Hematopoietic multipotent progenitor cell treated with erythropoietin and hydrocortisone succinate and interleukin-3 and kit ligand, for 17 days (in vitro differentiated cells): ENCODE measurements at places on chromosomes 7 and 10.
A peak's percentile ranks its signal among the peaks of the same experiment; 100 is the strongest.

GRCh38 chr10:129857242-129857960 lies 106.7 kb downstream of the EBF3 start:
- no peak for DNase-seq

DNA sequence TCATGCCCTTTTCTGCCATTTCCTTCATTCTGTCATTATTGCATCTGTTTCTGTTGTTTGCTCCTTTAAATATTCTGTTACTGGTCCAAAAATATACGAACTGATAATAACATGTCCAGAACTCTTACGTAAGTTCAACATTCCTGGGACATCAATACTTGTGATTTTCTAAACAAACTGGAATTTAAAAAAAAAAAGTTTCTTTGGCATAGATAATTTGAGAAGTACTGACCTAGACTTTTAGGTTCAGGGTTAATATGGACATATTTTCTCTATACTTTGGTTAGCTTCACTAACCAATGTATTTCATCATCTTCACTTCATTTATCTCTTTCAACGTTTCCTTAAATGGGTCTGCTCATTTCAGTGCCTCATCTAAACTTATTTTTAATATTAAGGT lies 147.3 kb downstream of the JMJD1C start:
- DNase-seq: no peak

GRCh38 chr10:130138479-130138866 lies 2.3 kb downstream of the GLRX3 start:
- DNase-seq: peak; percentile 50

GRCh38 chr7:55444786-55445185 lies 79.6 kb downstream of the LANCL2 start:
- no peak for DNase-seq

DNA sequence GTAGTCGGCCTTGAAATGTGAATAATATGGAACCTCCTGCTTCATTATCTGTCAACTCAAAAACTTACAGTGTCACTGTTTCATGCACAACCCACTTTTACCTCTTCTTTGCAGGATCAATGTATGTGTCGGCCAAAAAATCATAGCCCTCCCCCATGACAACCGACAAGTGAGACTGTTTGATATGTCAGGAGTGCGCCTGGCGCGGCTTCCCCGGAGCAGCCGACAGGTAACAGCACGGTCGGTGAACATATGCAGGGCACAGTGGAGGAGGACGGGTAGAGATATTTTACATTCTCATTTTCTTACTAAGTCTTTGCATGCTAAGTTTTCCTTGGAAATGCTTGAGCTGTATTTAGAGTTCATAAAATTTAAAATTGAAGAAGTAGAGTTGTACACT lies 68.6 kb downstream of the WDR37 start:
- no peak for DNase-seq

GRCh38 chr10:117375360-117376178 lies at the start of gene PDZD8:
Gene PDZD8, minus strand, starts transcription at chr10:117375440. Its CDS starts 213 bp downstream, at chr10:117375227.
- DNase-seq: peak; percentile 94

GRCh38 chr10:46225597-46225996 lies 61.2 kb upstream of the ANTXRL start:
- DNase-seq: no peak

DNA sequence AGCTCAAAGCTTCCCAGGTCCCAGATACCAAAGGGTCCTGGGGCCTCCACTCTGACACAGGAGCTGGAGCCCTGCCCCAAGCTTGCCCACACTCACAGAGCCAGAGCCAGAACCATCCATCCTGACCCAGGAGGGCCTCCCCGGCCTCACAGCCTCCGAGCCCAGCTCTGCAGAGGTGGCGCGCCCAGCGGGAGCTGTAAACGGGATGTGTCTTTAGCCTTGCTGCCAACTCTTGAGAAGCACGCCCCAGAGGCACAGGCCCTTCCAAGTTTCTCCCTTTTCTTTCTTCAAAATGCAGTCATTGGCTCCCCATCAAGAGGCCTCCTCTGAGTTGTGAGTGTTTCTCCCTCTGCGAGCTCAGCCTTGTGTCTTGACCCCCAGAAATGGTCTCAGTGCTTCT lies 75.0 kb downstream of the PDGFA start:
- DNase-seq: no peak

DNA sequence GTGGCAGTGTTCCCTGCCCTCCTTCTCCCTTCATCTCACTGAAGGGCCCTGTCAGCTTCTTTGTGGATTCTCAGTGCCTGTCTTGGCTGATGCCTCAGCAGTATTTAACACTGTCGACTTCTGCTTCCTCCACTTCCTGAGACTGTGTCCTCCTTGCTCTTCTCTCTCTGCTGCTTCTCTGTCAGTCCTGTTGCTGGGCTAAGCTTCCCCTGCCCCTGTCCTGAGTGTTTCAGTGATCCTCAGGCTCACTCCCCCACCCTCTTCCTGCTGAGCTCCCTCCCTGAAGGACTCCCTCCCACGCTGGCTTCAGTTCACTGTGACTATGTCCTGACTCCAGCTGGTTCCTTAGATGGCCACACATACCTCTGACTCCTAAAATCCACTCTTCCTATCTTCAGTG lies 64.9 kb downstream of the CREM start:
- no peak for DNase-seq

DNA sequence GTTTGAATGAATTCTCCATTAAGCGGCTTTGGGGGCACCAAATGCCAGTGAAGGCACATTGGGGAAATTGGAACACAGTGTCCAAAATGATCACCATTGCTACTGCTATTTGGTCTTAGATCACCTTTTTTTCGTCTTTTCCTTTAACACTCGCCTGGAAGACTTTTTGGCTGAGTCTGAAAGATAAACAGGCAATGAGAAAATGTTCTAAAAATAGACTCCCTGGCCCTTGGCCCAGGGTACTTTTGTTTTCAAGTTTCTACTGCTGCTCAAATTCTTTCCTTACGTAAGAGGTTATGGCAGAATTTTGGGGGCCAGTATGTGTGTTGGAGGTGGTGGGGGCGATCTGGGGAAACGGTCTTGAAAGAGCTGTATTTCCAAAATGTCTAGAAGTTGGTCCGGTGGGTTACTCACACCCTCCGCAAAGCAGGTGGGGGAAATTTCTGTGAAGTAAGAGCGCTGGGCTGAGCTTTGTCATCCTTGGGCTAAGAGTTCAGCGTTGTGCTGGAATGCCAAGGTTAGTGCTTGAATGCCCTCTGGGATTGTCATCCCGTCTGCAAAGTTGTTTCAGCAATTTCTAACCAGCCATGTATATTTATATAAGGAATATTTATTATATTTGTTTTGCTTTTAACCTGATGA lies 1.3 kb upstream of the ITPRIP start:
- peak; percentile 60 for DNase-seq

- no peak for DNase-seq
Measured at GRCh38 chr7:116449950-116450349, 49.6 kb upstream of the CAV2 start.

DNA sequence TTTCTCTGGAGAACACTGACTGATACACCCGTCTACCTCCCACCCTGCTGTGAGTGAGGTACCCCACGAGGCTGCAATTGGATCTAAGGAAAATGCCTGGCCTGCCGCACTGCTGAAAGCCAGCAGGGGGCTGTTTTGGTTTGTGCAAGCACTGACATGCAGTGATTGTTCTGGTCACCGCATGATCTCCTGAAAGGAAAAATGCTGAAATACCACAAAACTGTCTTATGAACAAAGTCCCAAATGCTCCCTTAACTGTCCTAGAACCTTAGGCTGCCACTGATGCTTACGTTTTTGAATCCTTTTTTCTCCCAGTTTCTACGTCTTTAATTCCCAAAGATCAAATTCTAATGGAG lies 132.7 kb downstream of the JCAD start:
- no peak for DNase-seq

DNA sequence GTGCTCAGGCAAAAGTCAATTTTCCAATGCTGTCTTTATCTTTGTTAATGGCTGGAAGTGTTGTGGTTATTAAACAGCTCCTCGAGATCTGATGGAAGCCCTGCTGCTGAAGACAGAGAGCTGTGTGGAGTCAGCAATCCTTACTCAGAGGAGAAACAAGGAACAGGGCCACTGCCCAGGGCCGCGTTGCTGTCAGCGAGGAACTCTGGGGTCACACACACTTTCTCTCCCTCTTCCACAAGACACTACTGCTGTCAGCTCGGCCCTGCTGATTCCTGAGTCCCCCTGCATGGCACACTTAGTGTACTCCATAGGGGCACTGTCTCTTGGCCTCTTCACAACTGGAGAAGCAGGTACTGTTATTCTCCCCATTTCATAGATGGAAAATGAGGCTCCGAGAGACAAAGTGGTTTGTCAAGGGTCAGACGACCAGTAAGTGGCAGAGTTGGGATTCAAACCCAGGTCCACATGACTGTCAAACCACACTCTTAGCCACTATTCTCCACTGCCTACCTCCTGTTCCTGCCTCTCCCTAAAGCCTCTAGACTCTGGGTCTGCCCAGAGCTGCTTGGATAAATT lies 29.3 kb upstream of the PDCD4 start:
- no peak for DNase-seq

GRCh38 chr10:122663516-122664130 lies 36.0 kb downstream of the C10orf120 start:
- no peak for DNase-seq

- DNase-seq: no peak
Measured at GRCh38 chr10:56943221-56943755, 582.2 kb upstream of the ZWINT start.

DNA sequence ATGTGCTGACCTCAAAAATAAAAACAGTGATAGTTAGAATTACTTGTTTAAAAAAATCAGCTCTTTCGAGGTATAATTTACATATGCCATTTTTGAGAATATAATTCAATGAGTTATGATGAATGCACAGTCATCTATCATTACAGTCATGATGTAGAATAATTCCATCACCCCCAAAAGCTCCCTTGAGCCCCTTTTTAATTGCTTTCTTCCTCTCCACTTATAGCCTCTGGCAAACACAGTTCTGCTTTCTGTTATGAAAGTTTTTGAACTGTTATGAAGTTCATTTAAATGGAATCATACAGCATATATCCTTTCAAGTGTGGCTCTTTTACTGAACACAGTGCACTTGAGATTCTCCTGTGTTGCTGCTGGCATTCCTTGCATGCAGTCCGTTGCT lies 41.4 kb downstream of the PRTFDC1 start:
- DNase-seq: no peak

DNA sequence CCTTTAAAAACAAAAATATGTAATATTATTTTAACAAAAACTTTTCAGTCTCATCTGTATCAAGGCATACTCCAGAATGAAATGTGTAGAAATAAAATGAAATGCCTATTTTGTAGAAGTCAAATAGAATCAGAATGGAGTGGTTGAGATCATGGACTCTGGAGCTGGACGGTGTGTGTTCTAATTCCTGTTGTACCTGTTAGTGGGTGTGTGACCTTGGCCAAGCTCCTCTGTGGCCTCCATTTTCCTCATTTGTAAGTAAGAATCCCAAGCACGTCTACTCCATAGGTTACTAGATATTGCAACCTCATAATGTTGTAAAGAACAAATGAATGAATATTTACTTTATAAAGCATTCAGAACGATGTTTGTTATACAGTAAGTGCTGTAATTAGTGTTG lies 74.9 kb downstream of the HDAC9 start:
- DNase-seq: no peak

- DNase-seq: no peak
Measured at GRCh38 chr7:138964624-138965436, 16.4 kb downstream of the KIAA1549 start.

DNA sequence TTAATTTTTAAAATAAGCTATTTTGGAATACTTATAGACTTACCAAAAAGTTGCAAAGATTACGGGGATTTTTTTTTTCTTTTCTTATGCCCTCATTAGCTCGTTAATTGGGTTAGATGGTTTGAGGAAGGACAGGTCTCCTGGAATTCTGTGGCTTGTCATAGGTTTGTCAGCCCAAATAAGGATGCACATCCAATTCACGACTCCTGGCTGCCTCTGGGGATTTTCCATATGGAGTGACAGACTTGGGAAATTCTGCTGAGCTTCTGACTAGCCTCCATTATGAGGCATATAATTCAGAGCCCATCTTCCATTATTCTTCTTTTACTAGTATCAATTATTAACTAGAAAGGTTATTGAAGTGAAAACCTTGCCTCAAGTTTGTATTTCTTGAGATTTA lies 102.1 kb downstream of the AUTS2 start:
- no peak for DNase-seq

DNA sequence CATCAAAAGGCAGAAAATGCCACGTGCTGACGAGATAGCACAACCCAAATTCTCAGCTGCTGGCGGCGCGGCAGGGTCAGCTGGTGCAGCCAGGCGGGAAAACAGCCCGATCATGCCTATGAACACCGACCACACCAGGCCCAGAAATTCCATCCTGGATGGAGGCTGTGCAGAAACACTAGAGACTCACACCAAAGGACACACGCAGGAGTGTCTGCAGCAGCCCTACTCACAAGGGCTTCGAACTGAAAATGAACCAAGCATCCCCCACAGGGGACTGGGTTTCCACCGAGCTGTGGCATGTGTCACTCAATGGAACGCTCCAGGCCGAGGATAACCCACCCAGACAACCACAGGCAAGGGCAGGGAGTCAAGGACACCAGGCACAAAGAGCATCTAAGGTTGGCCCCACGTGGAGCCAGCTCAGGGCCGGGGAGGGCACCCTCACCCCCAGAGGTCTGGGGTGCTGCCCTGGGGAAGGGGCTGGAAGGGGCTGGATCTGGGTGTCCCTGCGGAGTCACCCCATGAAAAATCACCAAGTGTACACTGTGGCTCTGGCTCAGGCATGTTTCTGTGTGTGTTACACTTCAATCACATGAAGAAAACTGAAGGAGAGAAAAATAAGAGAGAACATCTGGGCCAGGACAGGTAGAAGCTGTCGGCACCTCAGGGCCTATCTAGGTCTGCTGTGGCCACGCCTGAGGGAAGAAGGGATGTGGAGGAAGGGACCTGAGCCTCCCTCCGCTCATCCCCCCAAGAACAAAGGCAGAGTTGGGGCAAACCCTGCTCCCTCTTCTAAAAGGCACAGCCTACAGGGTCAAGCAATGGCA lies 33.0 kb downstream of the RASGEF1A start:
- DNase-seq: no peak

DNA sequence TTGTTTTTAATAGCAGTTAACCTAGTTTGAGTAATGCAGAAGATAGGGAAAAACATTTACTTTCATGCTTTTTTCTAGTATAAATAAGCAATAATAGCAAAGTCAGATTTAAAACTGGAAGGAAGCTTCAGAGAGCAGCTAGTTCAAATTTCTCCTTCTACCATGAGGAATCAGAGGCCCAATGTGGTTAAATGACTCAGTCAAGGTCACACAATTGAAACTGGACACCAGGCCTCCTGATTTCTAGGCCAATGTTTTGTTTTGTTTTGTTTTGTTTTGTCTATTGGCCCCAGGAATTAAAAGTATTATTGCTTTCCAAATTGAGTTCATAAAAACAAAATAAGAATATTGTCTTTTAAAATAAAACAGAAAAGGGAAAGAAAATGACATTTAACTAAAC lies 122.3 kb downstream of the TRIL start:
- DNase-seq: no peak

DNA sequence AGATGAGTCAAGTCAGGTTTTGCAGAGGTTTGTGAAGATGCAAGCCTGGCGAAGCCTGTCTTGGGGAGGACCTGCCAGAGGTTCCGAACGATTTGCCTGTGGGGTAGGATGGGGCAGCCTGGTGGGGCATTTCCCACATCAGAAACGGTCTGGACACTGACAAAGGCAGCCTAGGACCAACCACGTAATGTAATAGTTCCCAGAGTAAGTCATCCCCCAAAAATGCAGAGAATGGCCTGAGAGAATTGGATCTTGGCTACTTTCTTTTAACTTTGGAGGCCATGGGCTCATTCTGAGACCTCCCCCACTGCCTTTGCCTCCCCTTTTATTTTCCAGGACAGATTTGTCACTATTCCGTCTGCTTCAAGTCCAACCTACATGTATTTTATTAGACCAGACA lies 168.9 kb upstream of the SH2B2 start:
- DNase-seq: no peak

- no peak for DNase-seq
Measured at GRCh38 chr7:68748934-68749900, 849.1 kb upstream of the AUTS2 start.

GRCh38 chr10:43069579-43069978 lies 7.3 kb upstream of the RET start:
- no peak for DNase-seq
